ENCODE measurements at places on chromosomes 7 and 10. TPM values are rescaled to one million over a fixed set of nuclear protein-coding genes. Genes with fewer than 3 reads are reported as not detected.

C10orf67 gene
- polyA plus RNA-seq = not detected

NKX1-2 gene
- polyA plus RNA-seq = not detected

ABCB1 gene
- polyA plus RNA-seq = 66.5 TPM

PRKCQ gene
- 46.5 TPM for polyA plus RNA-seq

DNA sequence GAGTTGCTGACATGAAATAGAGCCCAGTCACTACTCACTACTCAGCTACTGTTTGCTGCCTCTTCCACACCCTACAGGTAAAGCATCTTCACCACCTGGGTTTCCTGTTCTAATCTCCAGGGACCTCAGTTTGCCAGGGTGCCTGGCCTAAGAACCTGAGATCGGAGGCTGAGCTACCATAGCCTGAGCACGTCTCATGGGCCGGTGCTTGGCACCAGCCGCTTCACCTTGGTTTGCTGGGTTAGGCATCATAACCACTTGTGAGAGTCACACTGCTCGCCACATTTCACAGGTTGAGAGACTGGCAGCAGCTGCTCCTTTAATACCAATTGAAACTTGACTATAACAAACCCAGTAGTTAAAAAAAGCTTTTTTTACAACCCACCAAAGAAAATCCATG is 75.1 kb downstream of the EMX2 start:
- DNase-seq = no peak
- no peak overlapping the region for H3K27ac ChIP-seq
- no peak overlapping the region for H3K4me3 ChIP-seq
- H3K27me3 ChIP-seq = peaks cover 13% of the 10 kb centered on the region

DNA sequence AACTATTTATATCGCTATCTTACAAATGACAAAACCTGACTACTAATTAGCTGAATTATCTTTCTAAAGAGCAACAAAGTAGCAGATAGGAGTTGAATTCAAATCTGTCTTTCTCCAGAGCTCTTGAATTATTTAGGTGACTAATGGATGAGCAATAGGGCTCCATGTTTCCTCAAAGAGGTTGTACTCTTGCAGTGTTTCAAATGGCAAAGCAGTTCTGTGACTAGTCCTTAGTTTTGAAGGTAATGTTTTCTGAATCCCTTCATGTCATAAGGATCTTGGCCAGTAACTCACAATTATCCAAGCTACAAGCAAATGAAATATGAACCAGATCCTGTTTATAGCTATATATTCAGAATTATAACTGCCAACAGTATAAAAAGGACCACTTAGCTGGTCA is 999.7 kb downstream of the NRG3 start:
- H3K4me3 ChIP-seq = no peak overlapping the region
- H3K27ac ChIP-seq = no peak overlapping the region
- no peaks in the 10 kb centered on the region for H3K36me3 ChIP-seq
- H3K27me3 ChIP-seq = no peaks in the 10 kb centered on the region

GRCh38 chr10:128796396-128796912 is 670.2 kb upstream of the MKI67 start:
- no peak overlapping the region for H3K4me3 ChIP-seq
- H3K36me3 ChIP-seq = no peaks in the 10 kb centered on the region
- no peak for DNase-seq
- no peak overlapping the region for H3K27ac ChIP-seq

- no peaks in the 10 kb centered on the region for H3K36me3 ChIP-seq
- H3K27ac ChIP-seq = no peak overlapping the region
- DNase-seq = no peak
- H3K4me1 ChIP-seq = no peaks in the 10 kb centered on the region
- H3K27me3 ChIP-seq = peaks cover 9% of the 10 kb centered on the region
Measured at GRCh38 chr10:130018265-130018664, 54.2 kb upstream of the EBF3 start.

GRCh38 chr7:33903791-33904680 is 1.3 kb upstream of the BMPER start:
- H3K27ac ChIP-seq = no peak overlapping the region
- peaks cover 12% of the 10 kb centered on the region for H3K27me3 ChIP-seq
- H3K36me3 ChIP-seq = no peaks in the 10 kb centered on the region
- peaks cover 7% of the 10 kb centered on the region for H3K4me1 ChIP-seq
- peak overlapping the region; percentile 71 for H3K4me3 ChIP-seq

DNA sequence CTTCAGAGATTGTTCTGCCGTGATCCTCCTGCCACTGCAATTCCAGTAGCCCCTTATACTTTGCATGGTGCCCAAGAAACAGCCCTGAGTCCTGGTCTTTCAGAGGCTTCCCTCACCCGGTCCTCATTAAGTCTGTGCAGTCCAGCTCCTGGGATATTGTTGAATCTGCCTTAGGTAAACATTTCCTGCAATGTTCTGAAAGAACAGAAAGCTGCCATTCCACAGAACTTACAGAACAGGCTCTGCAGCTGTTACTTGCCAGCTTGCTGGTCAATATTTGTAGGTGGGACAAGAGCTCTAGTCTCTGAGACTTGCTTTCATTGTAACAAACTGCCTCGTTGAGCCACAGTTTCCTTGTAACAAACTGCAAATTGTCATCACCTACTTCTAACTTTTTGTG is 115.0 kb upstream of the KIF5B start:
- H3K27ac ChIP-seq = no peak overlapping the region
- H3K4me3 ChIP-seq = no peak overlapping the region
- no peak for DNase-seq
- no peaks in the 10 kb centered on the region for H3K4me1 ChIP-seq

GRCh38 chr10:93876381-93876780 is 17.4 kb upstream of the SLC35G1 start:
- no peak overlapping the region for H3K27ac ChIP-seq
- no peaks in the 10 kb centered on the region for H3K36me3 ChIP-seq
- DNase-seq = no peak
- H3K4me1 ChIP-seq = no peaks in the 10 kb centered on the region

- peaks cover 7% of the 10 kb centered on the region for H3K4me1 ChIP-seq
- no peaks in the 10 kb centered on the region for H3K36me3 ChIP-seq
- H3K27me3 ChIP-seq = peaks cover 8% of the 10 kb centered on the region
- H3K4me3 ChIP-seq = no peak overlapping the region
Measured at GRCh38 chr10:75295868-75296441, 60.2 kb upstream of the COMTD1 start.

DNA sequence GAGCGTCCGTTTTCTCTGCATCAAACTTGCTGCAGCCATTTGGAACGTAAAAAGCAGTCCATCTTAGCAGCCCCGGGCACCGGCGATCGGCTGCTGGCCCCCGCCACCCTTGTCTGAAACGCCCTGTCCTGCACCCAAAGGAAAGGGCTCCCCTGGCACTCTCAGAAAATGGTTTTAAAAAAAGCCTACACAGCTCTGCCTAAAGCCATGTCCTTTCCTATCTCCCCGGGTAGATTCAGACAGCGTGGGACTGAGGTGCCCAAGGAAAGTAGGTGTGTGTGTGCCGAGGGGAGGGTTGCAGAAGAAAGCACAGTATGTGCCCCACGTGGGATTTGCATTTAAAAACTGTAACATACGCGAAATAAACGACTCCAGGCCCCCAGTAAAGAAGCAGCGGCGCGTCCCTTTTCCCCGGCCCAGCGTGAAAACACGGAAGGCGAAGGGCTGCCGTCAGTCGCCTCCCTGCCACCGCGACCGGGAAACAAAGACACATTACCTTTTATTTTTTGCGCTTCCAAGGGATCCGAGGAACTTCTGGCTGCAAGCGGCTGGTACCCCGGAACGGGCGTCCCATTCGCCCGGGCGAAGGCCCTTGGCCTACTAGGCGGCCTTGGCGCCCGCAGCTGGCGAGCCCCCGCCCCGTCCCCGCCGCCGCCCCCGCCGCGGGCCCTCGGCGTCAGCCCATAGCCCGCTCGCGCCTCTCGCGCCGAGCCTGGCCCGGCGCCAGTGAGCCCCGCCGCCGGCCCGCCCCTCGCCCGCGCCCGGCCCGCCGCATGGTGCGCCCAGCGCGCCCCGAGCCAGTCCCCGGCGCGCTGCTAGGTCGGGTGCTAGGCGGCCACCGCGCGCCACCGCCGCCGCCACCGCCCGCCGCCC is 304.6 kb downstream of the PRPF18 start:
- peak overlapping the region; percentile 51 for H3K4me3 ChIP-seq
- H3K27ac ChIP-seq = no peak overlapping the region
- no peaks in the 10 kb centered on the region for H3K36me3 ChIP-seq
- H3K4me1 ChIP-seq = peaks cover 13% of the 10 kb centered on the region
- peaks cover 21% of the 10 kb centered on the region for H3K27me3 ChIP-seq

- no peak for DNase-seq
- no peaks in the 10 kb centered on the region for H3K27me3 ChIP-seq
- no peak overlapping the region for H3K27ac ChIP-seq
- no peaks in the 10 kb centered on the region for H3K36me3 ChIP-seq
- H3K4me1 ChIP-seq = no peaks in the 10 kb centered on the region
Measured at GRCh38 chr7:55030314-55030713, 11.5 kb downstream of the EGFR start.

GRCh38 chr10:112950714-112951358 is 789 bp downstream of the TCF7L2 start:
- peak overlapping the region; percentile 91 for H3K27ac ChIP-seq
- peak overlapping the region; percentile 96 for H3K4me3 ChIP-seq
- DNase-seq = peak; percentile 20
- no peaks in the 10 kb centered on the region for H3K36me3 ChIP-seq
- peaks cover 18% of the 10 kb centered on the region for H3K27me3 ChIP-seq

DNA sequence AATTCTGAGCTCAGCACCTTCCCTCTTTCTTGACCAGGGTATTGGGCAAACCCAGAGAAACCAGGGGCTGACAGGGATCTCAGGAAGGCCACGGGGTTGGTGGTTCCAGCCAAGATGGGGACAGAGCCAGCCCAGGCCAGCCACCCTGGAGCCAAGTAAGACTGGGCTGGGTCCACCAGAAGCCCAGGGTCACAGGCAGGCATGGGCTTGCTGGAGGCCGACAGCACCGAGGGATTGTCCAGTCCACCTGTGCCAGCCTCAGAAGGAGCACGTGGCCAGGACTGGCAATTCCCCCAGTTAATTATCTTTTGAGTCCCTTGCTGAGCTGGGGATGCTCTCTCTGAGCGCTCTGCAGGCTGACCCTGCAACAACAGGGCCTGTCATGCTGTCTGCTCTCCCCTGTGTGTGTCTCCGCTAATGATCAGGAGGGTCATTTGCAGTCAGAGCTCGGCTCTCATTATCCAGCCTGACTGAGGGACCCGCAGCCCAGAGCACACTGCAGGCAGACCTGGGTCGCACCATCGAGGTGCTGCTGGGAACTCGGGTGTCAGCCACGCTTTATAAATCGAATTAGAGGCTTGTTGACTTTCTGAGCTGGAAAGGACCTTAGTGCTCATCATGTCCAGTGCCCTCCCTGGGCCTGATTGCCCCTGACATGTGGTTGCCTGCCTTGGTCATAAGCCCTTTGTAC is 69.5 kb upstream of the PPIF start:
- peaks cover 13% of the 10 kb centered on the region for H3K36me3 ChIP-seq
- H3K4me3 ChIP-seq = no peak overlapping the region
- no peak overlapping the region for H3K27ac ChIP-seq

DNA sequence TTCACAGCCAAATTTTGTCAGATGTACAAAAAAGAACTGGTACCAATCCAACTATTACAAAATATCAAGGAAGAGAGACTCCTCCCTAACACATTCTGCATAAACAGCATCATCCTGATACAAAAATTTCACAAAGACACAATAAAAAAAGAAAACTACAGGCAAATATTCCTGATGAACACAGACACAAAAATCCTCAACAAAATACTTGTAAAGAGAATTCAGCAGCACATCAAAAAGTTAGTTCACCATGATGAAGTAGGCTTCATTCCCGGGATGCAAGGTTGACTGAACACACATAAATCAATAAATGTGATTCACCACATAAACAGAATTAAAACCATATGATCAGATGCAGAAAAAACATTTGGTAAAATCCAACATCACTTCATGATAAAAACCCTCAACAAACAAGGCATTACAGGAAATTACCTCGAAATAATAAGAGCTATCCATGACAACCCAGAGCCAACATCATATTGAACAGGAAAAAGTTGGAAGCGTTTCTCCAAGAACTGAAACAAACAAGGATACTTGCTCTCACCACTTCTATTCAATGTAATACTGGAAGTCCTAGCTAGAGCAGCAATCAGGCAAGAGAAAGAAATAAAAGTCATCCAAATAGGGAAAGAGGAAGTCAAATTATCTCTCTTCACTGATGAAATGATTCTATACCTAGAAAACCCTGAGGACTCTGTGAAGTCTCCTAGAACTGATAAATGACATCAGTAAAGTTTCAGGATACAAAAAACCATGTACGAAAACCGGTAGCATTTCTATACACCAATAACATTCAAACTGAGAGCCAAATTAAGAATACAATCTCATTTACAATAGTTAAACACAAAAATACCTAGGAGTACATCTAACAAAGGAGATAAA is 223.1 kb downstream of the REEP3 start:
- no peaks in the 10 kb centered on the region for H3K27me3 ChIP-seq
- no peaks in the 10 kb centered on the region for H3K36me3 ChIP-seq
- no peak overlapping the region for H3K4me3 ChIP-seq
- DNase-seq = no peak

DNA sequence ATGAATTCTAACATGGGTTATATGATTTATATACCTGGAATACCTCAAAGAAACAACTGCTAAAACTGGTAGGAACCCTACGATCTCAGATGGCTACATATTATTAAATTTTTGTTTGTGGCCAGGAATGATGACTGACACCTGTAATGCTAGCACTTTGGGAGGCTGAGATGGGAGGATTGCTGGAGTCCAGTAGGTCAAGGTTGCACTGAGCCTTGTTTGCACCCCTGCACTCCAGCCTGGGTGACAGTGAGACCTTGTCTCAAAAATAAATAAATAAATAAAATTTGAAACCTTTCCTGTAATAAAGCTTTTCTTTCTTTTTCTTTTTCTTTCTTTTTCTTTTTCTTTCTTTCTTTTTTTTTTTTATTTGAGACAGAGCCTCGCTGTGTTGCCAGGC is 61.2 kb downstream of the MPLKIP start:
- H3K27ac ChIP-seq = no peak overlapping the region
- DNase-seq = no peak
- peaks cover under 1% of the 10 kb centered on the region for H3K36me3 ChIP-seq
- no peak overlapping the region for H3K4me3 ChIP-seq

GRCh38 chr10:84567133-84567532 is 238.7 kb downstream of the CCSER2 start:
- H3K27me3 ChIP-seq = peaks cover 9% of the 10 kb centered on the region
- H3K4me1 ChIP-seq = no peaks in the 10 kb centered on the region
- no peaks in the 10 kb centered on the region for H3K36me3 ChIP-seq
- H3K27ac ChIP-seq = no peak overlapping the region

GRCh38 chr7:73683788-73684693 is 644 bp downstream of the BUD23 start:
- H3K4me1 ChIP-seq = peaks cover 34% of the 10 kb centered on the region
- H3K27me3 ChIP-seq = peaks cover 11% of the 10 kb centered on the region
- H3K36me3 ChIP-seq = peaks cover 13% of the 10 kb centered on the region
- peak overlapping the region; percentile 86 for H3K27ac ChIP-seq
- no peak for DNase-seq

DNA sequence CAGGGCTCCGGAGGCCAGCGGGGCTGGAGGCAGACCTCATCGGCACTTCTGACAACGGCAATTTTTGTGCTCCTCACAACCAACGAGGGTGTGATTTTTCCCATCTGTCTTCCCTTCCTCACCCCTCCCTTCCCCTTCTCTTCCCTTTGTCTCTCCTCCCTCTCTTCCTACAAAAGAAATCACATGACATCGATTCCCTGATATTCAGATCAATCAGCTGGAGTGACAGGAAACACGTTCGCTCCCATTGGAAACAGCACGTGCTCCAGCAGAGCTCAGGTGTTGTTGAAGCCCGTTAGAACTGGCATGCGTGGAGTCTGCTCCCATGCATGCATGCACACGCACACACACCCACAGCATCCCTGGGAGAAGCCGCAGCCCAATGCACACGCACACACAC is 222.4 kb downstream of the PTPRN2 start:
- no peaks in the 10 kb centered on the region for H3K4me1 ChIP-seq
- no peak overlapping the region for H3K27ac ChIP-seq
- H3K4me3 ChIP-seq = no peak overlapping the region

- DNase-seq = no peak
- no peaks in the 10 kb centered on the region for H3K27me3 ChIP-seq
- H3K4me3 ChIP-seq = no peak overlapping the region
- peaks cover 8% of the 10 kb centered on the region for H3K4me1 ChIP-seq
- no peak overlapping the region for H3K27ac ChIP-seq
- H3K36me3 ChIP-seq = no peaks in the 10 kb centered on the region
Measured at GRCh38 chr7:108015740-108016139, 12.8 kb upstream of the LAMB1 start.
